ENCODE measurements at places on chromosomes 2 and 18.

GRCh38 chr18:48946329-48946835, 4.4 kb downstream of the SMAD7 start:
- no peak for DNase-seq

DNA sequence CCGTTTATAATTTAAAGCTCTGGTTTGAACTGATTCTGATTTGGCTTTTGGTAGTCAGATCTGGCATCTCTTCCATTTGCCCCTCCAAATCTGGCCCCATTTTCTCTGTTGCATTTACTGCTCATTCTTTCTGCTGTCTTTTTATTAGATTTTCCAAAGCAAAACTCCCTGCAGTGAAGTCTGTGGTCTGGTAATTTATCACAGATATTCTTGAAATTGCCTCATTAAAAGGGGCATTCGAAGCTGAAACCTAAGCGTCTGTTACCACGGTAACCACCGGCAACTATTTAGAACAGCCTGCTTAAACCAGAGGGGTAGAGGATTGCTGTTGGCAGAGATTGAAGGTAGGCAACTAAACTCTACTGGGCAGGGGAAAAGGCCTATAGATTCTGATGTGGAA, 111.5 kb upstream of the UPP2 start:
- no peak for DNase-seq

- no peak for DNase-seq
These were observed 70.5 kb downstream of the KCNG2 start for GRCh38 chr18:79868168-79868784.

DNA sequence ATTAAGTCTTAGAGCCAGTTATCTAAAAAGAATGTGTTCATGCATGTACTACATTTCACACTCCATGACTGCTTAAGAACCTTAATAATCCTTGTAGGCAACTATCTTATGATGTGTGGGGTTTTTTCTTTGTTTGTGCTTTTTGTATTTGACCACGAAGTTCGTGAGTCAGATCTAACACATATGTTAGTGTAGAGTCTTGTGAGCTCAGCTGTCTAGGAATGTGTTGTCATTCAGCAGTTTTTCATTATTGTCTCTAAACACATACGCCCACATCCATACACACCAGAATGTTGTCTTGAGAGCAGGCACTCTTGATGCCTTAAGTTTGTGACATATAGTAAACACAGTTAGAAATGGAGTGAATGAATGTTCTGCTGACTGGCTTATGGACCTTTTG, 38.4 kb downstream of the CAB39 start:
- DNase-seq: no peak

- DNase-seq: peak; percentile 32
These were observed 14.2 kb downstream of the SIGLEC15 start for GRCh38 chr18:45839414-45840395.

DNA sequence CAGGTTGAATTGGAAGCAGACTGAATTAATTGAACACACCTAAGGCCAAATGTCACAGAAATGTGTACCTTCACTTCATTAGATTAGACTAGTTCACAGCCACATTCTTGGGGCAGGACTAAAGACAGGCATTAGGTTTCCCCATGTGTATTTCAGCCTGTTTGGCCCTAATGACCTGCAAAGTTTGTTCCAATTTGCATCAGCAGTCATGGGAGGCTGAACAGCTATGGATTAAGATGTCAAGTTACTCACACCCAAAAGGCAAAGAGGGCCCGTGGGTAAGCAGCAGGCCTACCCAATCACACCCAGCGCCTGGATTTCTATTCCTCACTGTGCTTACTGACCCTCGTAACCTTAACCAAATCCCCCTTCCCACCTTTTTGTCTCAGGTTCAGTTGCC, 99.6 kb upstream of the RIOK3 start:
- DNase-seq: no peak

DNA sequence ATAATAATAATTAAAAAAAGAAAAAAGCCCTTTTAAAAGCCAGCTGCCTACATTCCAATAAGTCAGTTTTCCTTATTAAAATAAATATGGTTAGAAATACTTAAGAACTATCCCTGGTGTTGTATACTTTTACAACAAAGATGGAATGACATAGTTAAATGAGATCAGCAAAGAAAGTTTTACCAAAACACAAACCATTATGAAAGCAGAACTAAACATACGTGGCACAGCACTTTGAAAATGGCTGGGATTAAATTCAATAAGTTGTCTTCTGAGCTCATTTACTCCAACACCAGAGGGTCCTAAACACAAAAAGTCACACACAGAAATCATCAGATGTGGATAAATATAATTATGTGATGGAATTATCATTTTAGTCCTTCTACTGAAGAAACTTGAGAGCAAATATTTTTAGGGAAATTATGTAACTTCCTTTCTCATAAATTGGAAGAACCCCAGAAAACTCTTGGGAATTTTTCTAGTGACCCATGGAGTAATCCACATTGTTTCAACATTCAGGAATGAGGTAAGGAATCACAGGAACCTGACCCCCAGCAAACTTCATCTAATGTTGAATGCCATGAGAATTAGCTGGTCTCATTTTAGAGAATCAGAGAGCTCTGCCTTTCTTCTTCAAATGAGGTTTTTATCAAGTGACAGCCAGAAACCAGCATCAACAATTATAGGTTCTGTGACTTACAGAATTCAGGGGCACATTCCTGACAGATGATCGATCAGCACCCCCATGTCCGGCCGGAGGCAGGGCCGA, 11.5 kb upstream of the TMEM237 start:
- DNase-seq: no peak

DNA sequence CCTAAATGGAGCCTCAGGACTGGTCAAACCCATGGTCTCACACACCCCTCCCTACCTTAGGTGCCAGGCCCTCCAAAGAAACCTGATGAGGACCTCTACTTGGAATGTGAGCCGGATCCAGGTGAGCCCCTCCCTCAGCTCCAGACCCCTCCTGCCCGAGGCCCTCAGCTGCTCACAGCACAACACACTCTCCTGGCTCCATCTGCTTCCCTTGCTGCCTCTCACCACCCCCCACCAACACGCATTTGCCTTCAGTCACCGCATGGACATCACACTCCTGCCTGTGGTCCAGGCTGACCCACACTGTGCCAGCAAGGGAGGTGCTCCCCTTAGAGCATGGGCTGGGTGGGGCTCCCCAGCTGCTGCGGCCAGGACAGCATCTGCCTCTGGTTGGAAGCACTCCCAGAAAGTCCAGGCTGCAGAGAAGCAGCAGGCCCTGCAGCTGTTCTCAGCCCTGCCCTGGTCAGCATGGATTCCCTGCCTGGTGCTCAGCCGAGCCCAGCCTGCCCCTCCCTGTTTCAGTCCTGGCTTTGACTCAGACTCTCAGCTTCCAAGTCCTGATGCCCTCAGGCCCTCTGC, 15.1 kb downstream of the SH2D6 start:
- DNase-seq: no peak
